ENCODE measurements at places on chromosomes 6 and 20.

DNA sequence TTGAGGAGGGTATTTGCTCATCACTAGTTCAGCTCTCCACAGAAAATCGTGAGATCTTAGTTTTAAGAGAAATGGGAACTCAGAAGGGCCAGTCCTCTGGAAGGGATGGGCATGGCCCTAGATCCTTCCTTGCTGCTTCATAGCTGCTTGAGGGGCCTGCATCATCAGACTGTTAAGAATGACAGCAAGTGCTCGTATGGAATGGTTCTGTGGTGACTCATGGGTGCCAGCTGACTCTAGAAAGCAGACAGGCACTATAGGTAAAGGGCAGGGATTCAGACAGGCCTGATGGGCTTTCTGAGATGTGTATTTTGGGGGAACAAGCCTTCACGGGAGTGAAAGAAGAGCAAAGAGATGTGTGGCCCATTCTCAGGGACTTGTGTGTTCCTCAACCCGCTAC is 90.8 kb downstream of the MYLK4 start:
- H3K27ac ChIP-seq: no peak overlapping the region
- H3K27me3 ChIP-seq: no peaks in the 10 kb centered on the region
- no peak for DNase-seq

- H3K27me3 ChIP-seq: no peaks in the 10 kb centered on the region
- H3K27ac ChIP-seq: no peak overlapping the region
- no peaks in the 10 kb centered on the region for H3K4me1 ChIP-seq
- no peak overlapping the region for H3K4me3 ChIP-seq
- DNase-seq: no peak
Observed at GRCh38 chr6:16028966-16029365, 99.9 kb upstream of the MYLIP start.

DNA sequence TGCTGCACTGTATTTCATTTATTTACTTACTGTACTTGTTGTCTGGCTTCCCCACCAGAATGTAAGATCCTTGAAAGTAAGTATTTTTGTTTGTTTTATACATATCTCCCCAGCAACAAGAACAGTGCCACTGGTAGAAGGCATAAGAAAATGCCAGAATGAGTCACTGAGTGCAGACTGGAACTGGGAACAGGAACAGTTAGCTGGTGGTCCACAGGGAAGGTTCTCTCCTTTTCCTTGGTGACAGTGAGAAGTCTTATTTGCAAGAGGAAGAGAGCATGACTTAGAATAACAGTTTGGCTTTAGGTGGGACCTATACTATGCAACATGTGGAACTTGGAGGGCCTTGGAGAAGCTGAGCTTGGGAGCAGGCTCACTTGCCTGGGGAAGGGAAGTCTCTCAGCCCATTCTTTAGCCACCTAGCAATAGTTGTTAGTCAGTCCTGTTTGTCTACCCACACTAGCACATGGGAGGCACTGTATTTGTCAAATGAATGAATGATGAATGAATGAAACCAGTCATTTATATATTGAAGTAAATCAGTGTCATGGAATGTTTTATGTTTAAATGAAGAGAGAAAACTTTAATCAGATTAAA is 203.5 kb downstream of the KCNQ5 start:
- H3K27me3 ChIP-seq: no peaks in the 10 kb centered on the region
- H3K36me3 ChIP-seq: no peaks in the 10 kb centered on the region
- no peak overlapping the region for H3K27ac ChIP-seq

GRCh38 chr6:89818977-89819335 is 638 bp downstream of the MDN1 start:
- DNase-seq: no peak
- H3K4me1 ChIP-seq: peaks cover 7% of the 10 kb centered on the region
- peak overlapping the region; percentile 89 for H3K4me3 ChIP-seq

- no peak for DNase-seq
- H3K27ac ChIP-seq: no peak overlapping the region
- H3K36me3 ChIP-seq: no peaks in the 10 kb centered on the region
- H3K4me3 ChIP-seq: no peak overlapping the region
- H3K27me3 ChIP-seq: no peaks in the 10 kb centered on the region
- H3K4me1 ChIP-seq: no peaks in the 10 kb centered on the region
Observed at GRCh38 chr6:169087443-169088041, 166.1 kb downstream of the THBS2 start.

DNA sequence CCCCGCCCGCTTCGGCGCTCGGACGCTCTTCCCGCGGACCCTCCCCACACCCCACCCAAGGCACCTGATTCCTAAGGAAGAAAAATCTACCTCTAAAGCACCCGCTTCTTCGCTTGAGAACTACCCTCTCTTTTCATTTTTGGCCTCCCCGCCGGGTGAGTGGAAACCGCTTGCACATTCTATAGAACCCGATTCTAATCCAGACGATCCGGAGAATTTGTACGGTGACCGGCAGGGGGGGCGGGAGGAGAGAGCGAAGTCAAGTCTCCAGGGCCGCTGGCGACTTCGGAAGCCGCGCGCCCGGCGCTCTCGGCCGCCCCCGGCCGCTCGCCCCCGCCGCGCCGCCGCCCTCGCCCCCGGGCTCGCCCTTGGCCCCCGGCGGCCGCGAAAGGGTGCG is at the start of gene RBM24:
Gene RBM24 (plus strand): TSS at position 262 of the 397 bp plus-strand sequence. CDS start 221 bp downstream, outside the sequence.
- H3K4me1 ChIP-seq: peaks cover 8% of the 10 kb centered on the region
- H3K4me3 ChIP-seq: peak within 1 kb of the TSS; percentile 35
- no peak within 1 kb of the TSS for H3K27ac ChIP-seq
- peaks cover 12% of the 10 kb centered on the region for H3K27me3 ChIP-seq
- H3K36me3 ChIP-seq: no peaks in the 10 kb centered on the region

DNA sequence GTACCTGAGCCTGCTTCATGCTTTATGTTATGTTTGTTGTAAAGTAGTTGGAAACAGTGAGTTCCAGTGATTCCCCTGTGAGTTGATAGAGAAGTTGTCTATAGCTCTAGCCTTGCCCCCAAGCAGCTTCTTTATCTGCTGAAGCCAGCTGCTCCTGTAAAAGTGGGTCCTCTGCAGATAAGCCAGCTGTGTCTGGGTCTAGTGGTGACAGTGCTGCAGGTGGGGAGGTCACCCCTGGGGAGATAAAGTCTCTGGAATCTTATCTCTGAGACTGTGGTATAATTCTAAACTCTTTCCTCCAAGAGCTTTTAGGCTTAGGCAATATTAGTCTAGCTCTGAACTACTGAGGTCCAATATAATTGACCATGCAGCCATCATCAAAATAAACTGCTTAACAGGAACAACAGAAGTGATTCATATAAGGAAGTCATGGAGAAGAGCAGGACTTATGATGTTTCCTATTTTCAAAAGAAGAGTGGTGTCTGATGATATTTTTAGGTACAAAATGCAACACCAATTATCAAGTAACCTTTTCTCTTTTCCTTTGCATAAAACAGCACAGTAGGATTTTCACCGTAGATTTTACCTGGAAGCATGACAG is 44.2 kb upstream of the TMEM217 start:
- no peaks in the 10 kb centered on the region for H3K27me3 ChIP-seq
- no peak overlapping the region for H3K4me3 ChIP-seq
- peaks cover 31% of the 10 kb centered on the region for H3K36me3 ChIP-seq
- no peaks in the 10 kb centered on the region for H3K4me1 ChIP-seq
- DNase-seq: no peak

GRCh38 chr20:18728870-18729224 is 84.7 kb upstream of the SCP2D1 start:
- H3K27ac ChIP-seq: no peak overlapping the region
- H3K4me3 ChIP-seq: no peak overlapping the region
- H3K36me3 ChIP-seq: peaks cover 3% of the 10 kb centered on the region
- H3K27me3 ChIP-seq: no peaks in the 10 kb centered on the region
- DNase-seq: no peak
- no peaks in the 10 kb centered on the region for H3K4me1 ChIP-seq
